ENCODE measurements at places on chromosomes 1 and 21.

- DNase-seq, result peak; percentile 40
Measured at GRCh38 chr1:11515368-11516300, 36.7 kb downstream of the DISP3 start.

GRCh38 chr1:231369282-231369681 lies 31.2 kb downstream of the SPRTN start:
- no peak for DNase-seq

- no peak for DNase-seq
Measured at GRCh38 chr1:41633764-41634163, 149.3 kb upstream of the EDN2 start.

DNA sequence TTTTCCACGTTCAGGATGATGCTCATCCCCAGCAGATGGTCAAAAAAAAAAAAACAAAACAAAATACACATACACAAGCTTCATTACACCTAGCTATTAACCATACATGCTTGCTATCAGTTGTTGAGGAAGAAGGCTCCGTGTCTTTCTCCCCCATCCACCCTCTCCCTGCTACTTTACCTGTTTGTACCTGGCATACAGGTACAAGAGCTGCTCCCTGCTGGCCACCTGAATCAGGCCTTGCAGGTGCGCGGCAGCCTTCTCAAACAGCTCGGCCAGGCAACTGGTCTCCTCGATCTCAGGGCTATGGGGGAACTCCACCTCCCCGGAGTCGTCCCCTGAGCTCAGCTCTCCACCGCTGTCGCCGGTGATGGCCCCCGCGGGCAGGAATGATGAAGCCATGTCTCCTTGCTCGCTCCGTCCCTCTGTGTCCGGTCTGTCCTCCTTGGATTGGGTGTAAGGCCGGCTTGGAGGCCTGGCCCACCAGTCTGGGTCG lies 464 bp downstream of the ACBD6 start:
- DNase-seq, result no peak

DNA sequence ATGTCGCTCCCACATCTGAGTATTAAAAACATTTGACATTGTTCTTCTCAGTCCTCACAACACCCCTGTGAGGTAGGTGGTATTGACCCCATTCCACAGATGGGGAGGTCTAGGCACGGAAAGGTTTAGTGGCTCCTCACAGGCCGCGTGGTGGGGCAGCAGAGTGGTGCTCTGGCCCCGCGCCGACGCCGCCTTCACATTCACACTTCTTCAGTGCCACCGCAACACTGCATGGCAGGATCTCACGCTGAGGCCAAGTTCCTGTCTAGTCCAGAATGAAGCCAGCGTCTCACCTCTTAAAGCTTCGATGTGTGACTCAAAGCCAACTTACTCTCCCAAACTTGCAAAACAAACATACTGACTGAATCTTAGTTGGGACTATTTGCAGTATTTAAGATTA lies 12.1 kb downstream of the ICMT start:
- no peak for DNase-seq

DNA sequence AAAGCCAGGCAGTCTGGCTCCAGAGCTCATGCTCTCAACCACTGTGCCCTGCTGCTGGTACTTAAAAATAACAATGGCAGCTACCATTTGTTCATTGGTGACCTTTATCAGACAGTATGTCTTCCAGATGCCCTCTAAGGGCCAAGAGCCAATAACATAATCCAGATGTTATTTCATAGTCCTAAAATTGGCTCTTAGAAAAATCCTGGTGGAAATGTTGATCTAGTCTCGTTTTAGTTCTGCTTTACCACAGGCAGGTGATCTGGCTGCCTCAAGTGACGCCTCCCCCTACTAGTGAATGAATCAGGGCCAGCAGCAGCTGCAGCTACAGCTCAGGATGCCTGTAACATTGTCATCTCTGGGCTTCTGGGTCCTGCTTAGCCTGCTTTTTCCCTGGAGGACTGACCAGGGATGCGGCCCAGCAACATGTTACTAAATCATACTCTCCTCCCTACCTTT lies 12.6 kb upstream of the HMGN2 start:
- DNase-seq, result no peak

DNA sequence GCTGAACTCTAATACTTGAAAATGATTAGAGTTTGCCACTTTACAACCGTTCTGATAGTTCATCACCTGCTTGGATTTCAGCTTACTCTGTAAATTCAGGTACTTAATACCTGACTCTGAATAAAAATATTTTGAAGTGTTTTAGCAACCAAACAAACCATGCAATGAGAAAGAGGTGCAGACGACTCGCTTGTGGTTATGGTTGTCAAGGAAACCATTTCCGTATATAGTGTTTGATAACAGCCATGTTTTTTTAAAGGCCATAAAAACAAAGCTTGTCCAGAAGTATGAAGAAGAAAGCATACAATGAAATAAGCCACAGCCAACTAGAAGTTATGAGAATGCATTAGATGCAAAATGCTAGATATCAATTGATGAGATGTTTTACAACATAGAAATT lies 167.2 kb upstream of the HMCN1 start:
- no peak for DNase-seq

DNA sequence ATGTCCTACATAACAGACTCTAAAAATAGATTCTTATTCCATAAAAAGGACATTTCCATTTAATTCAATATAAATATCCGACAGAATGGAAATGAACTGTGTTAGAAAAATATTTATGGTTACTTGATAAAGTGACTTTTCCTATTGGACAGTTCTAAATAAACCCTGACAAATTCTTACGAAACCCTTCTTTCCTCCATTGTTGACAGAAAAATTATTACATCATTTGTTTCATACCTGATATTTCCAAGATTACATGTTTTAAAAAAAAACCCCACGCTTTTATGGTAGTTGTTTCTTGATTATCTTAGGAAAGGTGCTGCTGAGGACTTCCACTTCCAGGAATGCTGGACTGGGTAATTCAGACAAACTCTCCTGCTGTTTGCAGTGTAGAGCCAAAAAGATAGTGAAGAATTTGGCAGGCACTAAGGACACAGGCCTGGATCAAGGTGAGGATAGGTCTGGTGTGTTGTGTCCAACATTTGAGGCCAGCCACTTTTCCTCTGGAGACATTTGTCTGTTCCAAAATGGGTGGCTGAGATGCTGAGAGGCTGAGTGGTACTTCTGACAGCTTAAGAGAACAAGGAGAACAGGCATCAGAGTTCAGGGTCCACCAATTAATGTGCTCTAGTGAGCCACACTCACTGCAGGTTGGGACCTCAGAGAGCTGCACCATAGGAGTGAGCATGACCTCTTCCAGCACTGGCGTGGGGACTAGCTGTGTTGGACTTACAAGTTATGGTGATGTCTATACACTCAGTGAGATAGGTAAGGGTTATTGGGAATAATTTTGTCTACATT lies 7.0 kb upstream of the C1orf116 start:
- no peak for DNase-seq

DNA sequence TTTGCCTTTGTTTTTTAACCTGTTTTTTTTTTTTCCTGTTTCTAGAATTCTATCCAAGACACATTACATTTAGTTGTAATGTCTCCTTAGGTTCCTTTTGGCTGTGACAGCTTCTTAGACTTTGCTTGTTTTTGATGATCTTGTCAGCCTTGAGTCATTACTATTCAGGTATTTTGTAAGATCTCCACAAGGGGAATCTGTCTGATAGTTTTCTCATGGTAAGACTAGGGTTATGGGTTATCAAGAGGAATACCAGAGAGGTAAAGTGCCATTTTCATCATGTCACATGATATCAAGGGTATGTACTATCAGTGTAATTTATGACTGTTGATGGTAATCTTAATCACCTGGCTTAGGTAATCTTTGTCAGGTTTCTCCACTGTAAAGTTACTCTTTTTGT lies 99.1 kb upstream of the GFI1 start:
- no peak for DNase-seq

- no peak for DNase-seq
Measured at GRCh38 chr21:43699933-43700599, 18.9 kb upstream of the PDXK start.

GRCh38 chr1:48190881-48191280 lies 31.6 kb upstream of the SLC5A9 start:
- DNase-seq, result no peak

- no peak for DNase-seq
Measured at GRCh38 chr21:38470755-38471154, 27.5 kb downstream of the ERG start.

DNA sequence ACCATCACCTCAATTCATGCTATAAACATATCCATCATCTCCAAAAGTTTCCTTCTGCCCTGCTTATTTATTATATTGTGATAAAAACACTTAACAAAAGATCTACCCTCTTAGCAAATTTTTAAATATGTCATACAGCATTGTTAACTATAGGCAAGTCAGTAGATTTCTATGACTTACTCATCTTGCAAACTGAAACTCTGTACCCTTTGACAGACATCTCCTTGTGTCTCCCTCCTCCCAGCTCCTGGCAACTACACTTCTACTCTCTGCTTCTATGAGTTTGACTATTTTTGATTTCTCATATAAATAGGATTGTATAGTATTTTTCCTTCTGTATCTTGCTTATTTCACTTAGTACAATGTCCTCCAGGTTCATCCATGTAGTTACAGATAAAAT lies 174.8 kb downstream of the TNFSF18 start:
- no peak for DNase-seq

DNA sequence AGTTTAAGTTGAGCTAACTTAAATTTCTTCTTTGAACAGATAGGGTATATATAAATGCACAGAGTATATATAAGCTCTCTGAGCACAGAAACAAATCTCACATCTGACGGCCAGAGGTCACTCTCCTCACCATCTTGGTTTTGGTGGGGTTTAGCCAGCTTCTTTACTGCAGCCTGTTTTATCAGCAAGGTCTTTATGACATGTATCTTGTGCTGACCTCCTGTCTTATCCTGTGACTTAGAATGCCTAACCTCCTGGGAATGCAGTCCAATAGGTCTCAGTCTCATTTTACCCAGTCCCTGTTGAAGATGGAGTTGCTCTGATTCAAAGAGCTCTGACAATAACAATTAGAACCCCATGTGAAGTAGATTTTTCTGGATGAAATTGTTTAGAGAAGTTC lies 1.6 kb upstream of the MOV10 start:
- no peak for DNase-seq

DNA sequence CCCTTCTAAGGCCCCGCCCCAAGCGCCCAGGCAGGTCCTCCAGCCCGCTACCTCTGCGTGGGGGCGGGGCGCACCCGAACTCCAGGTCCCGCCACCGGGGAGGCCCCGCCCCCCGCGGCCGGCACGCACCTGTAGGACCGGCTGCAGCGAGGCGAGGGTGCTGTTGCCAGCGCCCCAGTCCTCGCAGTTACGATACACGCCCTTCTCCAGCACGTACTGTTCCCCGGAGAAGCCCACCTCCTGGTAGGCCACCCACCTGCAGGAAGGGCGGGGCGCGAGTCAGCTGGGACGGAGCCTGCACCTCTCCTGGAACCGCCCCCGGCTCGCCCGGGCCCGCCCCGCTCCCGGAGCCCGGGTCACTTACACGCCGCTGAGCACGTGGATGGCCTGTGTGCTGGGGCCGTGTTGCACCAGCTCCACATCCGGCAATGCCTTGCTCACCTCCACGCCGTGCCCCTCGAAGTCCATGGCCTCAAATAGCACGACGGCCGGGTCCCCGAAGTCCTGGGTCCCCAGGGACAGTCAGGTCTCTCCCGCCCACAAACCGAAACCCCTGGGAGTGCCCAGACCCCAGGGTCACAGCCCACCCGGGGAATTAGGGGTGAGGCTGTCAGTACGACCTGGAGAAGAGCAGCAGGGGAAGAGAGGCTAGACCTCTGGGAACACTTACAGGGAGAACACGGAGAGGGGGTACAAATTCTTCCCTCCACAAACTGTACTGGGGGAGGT lies 17.3 kb downstream of the CRYBG2 start:
- peak; percentile 99 for DNase-seq

DNA sequence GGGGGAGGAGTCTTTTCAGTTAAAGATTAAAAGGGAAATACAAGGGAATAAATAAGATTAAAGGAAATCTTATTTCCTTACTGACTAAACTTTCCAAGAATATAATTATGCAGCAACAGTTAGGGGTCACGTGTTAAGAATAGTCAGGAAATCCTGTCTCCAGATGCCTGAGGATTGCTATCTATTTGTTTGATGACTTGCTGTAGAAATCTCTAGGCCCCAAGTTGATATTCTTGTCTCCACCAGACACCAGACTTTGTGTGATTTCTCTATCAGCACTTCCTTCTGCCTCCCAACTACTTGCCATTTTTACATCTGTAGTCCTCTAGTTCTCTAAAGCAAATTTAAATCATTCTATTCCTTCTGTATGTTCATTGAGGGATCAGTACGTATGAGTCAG lies 77.5 kb downstream of the RPAP2 start:
- no peak for DNase-seq

GRCh38 chr1:35533586-35533985 lies 23.6 kb downstream of the KIAA0319L start:
- no peak for DNase-seq

GRCh38 chr1:59244891-59245290 lies 52.0 kb upstream of the FGGY start:
- DNase-seq, result no peak

GRCh38 chr1:202462342-202463076 lies 114.0 kb downstream of the PPP1R12B start:
- no peak for DNase-seq

DNA sequence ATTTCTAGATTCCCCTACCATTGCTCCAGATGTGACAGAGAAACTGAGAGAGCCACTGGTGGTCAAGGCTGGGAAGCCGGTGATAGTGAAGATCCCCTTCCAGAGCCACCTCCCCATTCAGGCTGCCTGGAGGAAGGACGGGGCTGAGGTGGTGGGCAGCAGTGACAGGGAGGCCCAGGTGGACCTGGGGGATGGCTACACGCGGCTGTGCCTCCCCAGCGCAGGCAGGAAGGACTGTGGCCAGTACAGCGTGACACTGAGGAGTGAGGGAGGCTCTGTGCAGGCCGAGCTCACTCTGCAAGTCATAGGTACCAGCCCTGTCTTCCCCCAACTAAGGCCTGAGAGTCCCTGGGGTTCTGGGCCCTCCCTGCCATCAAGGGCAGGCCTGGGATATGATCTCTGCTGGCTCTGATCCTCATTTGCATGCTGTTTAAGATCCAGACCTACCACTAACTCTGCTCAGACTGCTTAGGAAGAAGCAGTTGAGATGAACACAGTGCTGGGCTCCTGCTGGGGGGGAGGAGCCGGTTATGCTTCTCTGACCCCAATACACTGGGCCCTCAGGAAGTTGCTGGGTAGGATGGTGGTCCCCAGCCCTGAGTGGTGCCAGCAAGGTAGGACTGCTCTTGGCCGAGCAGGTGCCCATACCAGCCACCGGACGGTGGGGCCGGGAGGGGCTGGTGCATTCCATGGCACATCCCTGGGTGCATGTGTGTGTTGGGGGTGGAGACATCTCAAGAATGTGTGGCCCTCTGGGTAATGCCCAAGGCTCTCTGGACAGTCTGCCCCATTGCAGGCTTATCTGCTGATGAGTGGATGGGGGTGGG lies 25.1 kb downstream of the IGFN1 start:
- DNase-seq, result peak; percentile 48

DNA sequence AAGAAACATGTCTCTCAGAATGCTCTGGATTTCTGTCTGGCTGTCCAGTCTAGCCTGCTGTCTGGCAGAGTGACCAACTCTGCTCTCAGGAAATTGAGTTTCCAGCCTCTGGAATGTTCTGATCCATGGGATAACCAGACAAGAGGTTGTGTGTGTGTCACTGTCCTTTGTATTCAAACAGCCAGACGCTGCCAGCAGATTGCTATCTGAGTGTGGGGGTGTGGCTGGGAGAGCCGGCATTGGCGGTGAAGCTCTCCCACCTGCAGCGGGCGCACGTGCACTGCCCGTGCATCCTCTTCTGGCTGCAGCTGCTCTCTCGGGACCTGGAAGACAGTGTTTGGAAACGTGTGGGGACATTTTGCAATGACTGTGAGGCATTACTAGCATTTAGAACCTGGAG lies 26.1 kb downstream of the PKP1 start:
- peak; percentile 89 for DNase-seq

- no peak for DNase-seq
Measured at GRCh38 chr1:103788377-103788776, 38.7 kb downstream of the AMY1C start.

- no peak for DNase-seq
Measured at GRCh38 chr1:48469616-48470480, 2.2 kb downstream of the SPATA6 start.

Data from iPS-NIHi11 (cell line).